Forelimb muscle (tissue), 1 donor: ENCODE measurements at places on chromosomes 2 and 18. TPM values are rescaled to one million over a fixed set of nuclear protein-coding genes. Genes with fewer than 3 reads are reported as not detected.

- no peak for DNase-seq
Observed at GRCh38 chr2:100640431-100641124, 77.8 kb downstream of the PDCL3 start.

- DNase-seq: no peak
Observed at GRCh38 chr18:55320424-55321264, 267.3 kb downstream of the TCF4 start.

DNA sequence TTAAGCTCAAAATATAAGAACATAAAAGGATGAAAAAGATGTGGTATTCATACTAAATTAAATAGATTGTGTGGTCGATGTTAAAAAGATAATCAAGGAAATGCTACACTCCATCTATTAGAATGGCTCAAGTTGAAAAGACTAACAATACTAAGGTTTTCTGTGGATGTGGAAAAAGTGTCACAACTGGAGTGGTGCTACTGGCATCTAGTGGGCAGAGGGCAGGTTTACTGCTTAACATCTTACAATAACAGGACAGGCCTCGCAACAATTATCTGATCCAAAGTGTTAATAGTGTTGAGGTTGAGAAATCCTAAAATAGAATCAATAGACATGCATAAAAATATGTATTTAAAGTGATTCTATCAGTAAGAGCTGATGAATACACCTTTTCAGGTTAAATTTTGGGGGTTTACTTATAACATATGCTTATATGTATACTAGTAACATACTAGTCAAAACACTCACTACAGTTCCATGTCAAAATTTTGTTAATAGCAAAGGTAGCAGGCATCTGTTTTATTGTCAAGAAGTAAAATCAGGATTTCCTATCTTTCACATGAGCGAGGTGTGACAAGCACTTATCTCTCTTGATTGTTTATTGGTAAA lies 91.5 kb upstream of the TMEFF2 start:
- DNase-seq: no peak

Gene SPRED2
- 27.9 TPM for polyA plus RNA-seq

GRCh38 chr2:132542953-132543569 lies 126.5 kb downstream of the GPR39 start:
- DNase-seq: no peak

GRCh38 chr2:127143841-127144782 lies 37.2 kb upstream of the BIN1 start:
- DNase-seq: no peak

Gene CD8B2
- 0.04 TPM for polyA plus RNA-seq

GRCh38 chr2:200839513-200839912 lies 24.9 kb downstream of the CLK1 start:
- DNase-seq: no peak

- no peak for DNase-seq
Observed at GRCh38 chr2:222194669-222195068, 104.1 kb downstream of the PAX3 start.

Gene CCDC102B
- polyA plus RNA-seq: 11.9 TPM
